SK-MEL-5 (cell line): ENCODE measurements at places on chromosomes 3 and 15. TPM values are rescaled to one million over a fixed set of nuclear protein-coding genes. Genes with fewer than 3 reads are reported as not detected.

- DNase-seq, result no peak
These were observed at the start of gene GPR156 for GRCh38 chr3:120284747-120285507. Gene GPR156, minus strand, starts transcription at chr3:120285222. Its CDS starts 41,124 bp downstream, at chr3:120244098.

DNA sequence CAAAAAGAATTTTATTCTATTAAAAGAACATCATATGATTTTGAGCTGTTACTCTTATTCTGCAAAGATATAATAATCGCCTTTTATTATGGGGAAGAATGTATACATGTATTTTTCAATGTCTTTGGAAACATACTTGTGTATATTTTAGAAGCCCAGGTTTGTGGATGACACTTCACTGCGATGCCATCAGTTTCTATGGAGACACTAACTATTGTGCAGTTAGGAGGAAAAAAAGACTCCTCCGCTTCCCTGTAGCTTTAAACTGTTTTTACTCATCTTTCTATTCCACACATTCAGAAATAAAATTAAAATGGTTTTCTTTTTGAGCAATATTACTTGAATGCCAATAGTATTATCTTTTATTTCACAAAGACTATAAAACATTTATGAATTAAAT is 305.0 kb downstream of the NLGN1 start:
- DNase-seq, result no peak

- peak; percentile 61 for DNase-seq
These were observed 244.1 kb downstream of the SLCO3A1 start for GRCh38 chr15:92097474-92098178.

Gene CYP19A1
- total RNA-seq, result 0.13 TPM in 1 of 2 replicates, not detected in the other

- DNase-seq, result no peak
These were observed 18.3 kb downstream of the P2RY1 start for GRCh38 chr3:152853196-152853595.

DNA sequence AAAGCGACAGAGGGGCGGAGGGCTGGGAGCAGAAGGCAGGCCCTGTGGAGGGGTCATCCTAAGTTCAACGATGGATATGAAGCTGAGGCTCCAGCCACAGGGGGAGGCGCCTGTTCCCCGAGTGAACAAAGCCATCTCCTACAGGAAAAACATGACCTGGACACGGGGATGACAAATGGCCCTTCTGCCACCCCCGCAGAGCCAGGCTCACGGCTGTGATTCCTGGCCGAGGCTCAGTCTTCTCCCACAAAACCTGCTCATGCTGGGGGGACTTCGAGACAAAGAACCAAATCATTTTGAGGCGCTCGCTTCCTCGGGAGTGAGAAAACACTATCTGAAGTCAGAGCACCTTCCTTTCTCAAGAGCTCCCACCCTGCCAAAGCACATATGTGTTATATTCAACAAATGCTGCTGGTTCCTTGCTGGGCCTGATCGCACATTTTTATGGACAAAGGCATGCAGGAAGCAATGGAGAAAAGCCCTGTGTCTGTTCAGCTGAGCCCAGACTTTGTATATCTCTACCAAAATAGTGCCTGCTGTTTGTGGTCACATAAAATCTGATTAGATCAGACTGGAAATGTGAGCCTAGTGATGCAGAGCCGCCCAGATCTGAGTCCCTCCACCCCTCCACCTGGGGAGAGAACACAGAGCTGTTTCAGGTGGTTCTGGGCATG is 5.6 kb downstream of the RBP1 start:
- no peak for DNase-seq

- no peak for DNase-seq
These were observed 51.9 kb downstream of the ARHGAP31 start for GRCh38 chr3:119346076-119346496.

GRCh38 chr3:172467170-172467824 is 19.0 kb upstream of the GHSR start:
- DNase-seq, result no peak

Gene SCN11A
- total RNA-seq, result not detected in 2 replicates

GRCh38 chr3:153192327-153192726 is 30.3 kb downstream of the RAP2B start:
- no peak for DNase-seq

DNA sequence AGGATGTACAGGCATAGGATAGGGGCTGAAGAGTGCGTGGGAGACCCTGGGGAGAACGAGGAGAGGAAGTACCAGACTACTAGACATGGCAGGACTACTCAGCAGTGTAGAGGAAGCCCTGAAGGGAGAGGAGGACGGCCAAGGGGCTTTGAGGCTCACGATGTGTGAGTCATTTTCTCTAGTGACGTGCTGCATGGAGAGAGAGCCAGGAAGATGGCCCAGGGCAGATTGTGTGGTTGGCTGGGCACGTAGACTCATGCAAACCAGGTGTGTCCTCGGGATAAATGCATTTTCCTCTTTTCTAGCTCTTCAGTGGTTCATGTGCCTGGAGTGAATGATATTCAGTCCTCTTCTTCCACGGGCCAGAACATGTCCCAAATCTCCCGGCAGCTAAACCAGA is 115.0 kb upstream of the ABHD17C start:
- peak; percentile 54 for DNase-seq

DNA sequence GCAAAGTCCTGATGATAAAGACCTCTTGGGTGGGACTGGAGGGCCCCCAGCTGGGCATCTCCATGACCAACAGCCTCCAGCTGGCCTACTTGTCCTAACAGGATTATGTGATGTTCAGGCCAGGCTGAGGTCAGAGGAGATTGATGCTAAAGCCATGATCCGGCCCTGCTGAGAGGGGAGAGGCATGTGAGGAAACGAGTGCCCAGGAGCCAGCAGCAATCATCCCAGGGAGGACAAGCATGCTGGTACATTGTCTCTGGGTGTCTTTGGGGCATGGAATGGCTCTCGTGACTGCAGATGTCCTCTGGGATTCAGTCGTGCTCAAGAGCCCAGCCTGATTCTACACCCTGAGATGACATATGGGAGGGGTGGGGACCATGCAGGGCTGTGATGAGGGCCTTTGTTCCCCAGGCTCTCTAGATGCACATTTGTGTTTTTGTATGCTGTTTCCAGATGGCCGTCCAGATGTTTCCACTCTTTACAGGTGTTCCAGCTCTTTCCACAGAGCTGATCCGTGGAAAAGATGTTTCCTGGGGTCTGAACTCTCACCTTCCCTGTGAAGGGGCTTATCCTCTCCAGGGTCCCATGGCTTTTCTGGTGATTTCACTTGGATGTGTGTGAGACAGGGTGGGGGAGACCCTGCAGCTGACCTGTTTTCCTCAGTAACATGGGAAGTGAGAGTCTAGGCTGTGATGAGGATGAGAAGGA is 20.2 kb downstream of the SLC24A1 start:
- peak; percentile 14 for DNase-seq

DNA sequence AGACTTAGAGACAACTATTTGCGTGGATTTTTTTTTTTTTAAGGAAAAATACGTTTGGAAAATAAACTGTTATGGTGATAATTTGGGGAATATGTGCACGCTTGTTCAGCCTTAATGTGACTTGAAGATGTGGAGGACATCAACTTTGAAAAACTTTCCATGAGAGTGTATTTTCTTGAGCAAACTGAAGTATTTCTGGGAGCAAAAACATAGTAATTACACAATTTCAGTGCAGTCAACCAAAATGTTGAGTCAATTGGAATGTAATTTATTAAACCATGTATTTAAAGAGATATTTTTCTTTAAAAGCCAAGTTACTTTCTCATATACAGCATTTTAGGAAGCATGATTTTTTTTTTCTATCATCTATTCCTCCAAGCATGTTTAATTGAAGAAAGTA is 80.3 kb upstream of the FLNB start:
- DNase-seq, result no peak

- DNase-seq, result no peak
These were observed 29.5 kb downstream of the CORO2B start for GRCh38 chr15:68608206-68608843.

GRCh38 chr3:126348308-126348920 is 8.8 kb downstream of the KLF15 start:
- peak; percentile 41 for DNase-seq

DNA sequence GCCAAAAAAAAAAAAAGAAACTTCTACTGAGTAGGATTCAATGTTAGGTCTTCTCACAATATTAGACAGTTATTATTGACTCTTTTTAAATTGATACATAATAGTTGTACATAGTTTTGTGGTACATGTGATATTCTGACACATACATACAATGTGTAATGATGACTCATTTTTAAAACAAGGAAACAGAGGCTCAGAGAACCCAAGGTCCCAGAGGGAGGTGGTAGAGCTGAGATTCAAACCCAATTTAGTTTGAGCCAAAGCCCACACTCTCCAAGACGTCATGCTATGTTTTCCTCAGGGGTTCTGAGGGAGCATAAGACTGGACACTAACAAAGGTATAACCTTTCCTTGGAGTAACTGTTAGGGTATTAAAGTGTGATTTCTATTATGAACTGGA is 40.6 kb downstream of the MYO5C start:
- peak; percentile 16 for DNase-seq

DNA sequence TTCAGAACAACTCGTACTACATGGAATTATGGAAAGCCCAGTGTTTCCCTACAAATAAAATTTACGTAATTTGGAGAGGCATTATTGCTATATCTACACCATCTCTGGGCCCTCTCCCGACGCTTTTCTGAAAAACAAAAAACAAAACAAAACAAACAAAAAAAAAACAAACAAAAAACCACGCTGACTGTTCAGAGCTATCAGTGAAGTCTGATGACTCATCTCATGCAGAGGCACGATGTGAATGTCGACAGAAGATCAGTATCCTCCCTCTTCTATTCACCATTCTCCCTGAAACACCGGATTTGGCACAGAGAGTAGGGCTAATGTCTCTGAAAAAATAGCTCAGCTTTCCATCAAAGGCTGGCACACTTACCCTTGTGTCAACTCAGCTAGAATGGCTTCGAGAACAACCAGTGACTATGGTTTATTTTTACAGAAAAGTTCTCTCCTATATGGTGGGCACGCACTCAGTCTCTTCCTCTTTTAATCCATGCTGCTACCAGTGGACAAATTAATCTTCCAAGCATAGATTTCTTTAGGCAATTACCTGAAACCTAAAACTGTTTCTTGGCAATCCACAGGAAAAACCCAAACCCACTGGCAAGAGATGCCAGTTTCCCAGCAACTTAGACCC is 1.5 kb downstream of the CRBN start:
- DNase-seq, result peak; percentile 50

DNA sequence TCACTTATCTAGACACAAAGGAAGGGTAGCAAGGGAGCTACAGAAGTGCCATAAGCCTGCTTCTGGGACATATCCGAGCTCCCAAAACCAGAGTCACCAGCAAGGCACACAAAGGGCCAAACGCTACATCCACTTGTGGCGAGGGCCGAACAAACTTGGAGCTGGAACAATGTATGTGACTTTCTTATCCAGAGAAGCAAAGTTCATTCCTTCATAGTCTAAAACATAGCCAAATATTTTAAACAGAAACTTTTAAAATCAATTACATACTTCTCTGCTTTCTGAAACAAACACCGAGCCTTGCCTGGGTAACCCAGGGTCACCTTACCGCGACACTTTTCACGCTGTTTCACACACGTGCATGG is 15.9 kb downstream of the ZXDC start:
- DNase-seq, result no peak

GRCh38 chr15:85580879-85581278 is 200.5 kb downstream of the AKAP13 start:
- DNase-seq, result no peak

GRCh38 chr15:91821458-91821857 is 32.0 kb upstream of the SLCO3A1 start:
- no peak for DNase-seq

GRCh38 chr15:90334304-90334731 is 17.8 kb upstream of the ZNF774 start:
- DNase-seq, result no peak

Gene PRICKLE2
- total RNA-seq, result 0.69 and 1.5 TPM in 2 replicates

Gene CHRD
- total RNA-seq, result 2.8 and 2.9 TPM in 2 replicates

DNA sequence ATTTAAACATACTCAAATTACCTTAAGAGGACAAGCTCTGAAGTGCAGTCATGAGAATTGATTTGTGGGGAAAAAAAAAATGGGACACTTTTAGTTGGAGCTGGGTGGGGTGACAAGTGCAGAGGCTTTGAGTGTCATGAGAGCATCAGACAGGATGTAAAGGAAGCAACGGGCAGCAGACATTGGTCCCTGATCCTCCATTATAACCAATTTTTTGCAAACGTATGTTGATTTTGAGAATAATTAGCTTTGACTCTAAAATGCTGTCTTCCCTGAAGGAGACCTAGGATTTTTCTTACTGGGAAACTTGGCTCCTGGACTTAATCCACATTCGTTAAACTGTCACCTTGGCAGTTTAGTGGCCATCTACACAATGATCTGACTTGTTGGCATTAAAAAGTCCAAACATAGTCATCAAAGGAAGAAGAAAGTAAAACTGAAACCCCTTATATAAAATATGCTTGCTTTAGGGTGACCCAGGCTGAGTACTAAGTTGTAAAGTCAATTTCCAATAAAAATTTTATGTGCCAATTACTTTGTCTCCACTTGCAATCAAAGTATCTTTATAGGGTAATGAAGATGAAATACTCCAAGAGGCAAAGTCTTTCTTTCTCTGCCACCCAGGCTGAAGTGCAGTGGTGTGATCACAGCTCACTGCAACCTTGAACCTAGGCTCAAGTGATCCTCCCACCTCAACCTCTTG is 45.6 kb downstream of the BCL2L10 start:
- DNase-seq, result no peak

GRCh38 chr3:44098656-44099415 is 142.8 kb upstream of the TOPAZ1 start:
- DNase-seq, result no peak

Gene CYP8B1
- not detected in 2 replicates for total RNA-seq

DNA sequence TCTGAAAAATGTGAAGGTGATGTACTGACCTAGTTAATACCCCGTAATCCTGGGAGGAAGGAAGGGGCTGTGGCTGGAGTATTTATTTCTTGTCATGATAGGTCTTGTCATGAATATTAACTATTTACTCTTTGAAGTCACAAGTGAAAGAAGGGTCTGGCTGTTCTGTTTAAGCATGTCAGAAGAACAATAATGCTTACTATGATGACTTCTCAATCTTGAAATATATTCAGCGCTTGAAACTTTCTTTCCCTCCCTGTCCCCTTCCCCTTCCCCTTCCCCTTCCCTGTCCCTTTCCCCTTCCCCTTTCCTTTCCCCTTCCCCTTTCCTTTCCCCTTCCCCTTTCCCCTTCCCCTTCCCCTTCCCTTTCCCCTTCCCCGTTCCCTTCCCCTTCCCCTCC is 153.9 kb downstream of the PPM1L start:
- DNase-seq, result no peak

GRCh38 chr15:28246605-28247004 is 75.4 kb downstream of the HERC2 start:
- DNase-seq, result no peak

DNA sequence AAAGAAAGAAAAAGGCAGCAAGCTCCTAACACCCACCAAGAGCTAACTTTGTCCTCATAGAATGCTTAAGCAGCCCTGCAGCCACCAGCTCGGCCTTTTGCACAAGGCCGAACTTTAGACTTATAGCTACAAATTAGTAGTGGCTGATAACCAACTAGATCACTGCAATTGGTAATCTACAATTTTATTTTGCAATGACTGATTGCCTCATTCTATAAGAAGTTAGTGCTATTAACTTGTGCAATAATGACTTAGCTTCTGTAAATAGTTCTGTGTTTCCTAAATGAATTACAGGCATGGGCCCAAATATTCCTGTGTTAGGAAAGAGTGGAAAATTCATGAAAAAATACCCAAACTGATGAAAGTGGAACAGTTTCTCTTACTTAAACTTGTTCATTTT is 284.8 kb upstream of the CFAP20DC start:
- no peak for DNase-seq

- DNase-seq, result no peak
These were observed 35.2 kb upstream of the USP3 start for GRCh38 chr15:63469190-63469589.

Gene EIF4E3
- total RNA-seq, result 4.1 and 4.4 TPM in 2 replicates

Gene DNAH12
- total RNA-seq, result not detected in 2 replicates

- no peak for DNase-seq
These were observed 27.8 kb upstream of the SPTBN5 start for GRCh38 chr15:41921639-41922038.

- no peak for DNase-seq
These were observed 613.8 kb upstream of the NR2F2 start for GRCh38 chr15:95716708-95717107.
